Vagina (tissue), 2 donors: ENCODE measurements at places on chromosomes 4 and X.

DNA sequence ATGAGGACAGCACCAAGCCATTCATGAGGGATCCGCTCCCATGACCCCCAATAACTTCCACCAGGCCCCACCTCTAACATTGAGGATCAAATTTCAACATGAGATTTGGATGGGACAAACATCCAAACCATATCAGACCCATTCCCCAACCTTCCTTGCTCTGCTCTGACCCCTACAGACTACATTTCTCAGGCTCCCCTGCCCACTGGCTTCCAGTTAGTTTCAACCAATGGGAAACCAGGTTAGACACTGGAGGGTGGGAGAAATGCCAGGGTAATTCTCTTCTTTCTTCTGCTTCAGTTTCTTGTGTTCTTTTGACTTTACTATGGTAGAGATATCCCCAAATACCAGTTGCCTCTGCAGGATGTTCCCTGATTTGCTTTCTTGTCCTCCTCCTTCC, 125.7 kb downstream of the CLCN4 start:
- DNase-seq, result no peak

DNA sequence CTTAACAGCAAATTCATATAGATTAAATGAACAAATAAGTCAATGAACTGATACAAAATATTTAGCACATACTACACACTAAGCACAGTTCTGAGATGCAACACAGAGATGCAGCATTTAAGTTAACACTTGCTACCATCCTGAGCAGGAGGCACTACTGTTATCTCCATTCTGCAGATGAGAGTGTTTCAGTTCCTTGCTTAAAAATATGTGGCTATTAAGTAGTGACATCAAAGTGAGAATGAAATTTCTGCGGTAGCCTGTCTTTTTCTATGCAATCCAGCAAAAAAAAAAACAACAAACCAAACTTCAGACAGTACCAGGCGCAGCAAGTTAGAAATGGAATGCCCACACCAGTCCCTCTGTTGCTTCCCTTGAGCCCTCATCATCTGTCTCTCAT, 90.8 kb downstream of the SHISA3 start:
- no peak for DNase-seq

DNA sequence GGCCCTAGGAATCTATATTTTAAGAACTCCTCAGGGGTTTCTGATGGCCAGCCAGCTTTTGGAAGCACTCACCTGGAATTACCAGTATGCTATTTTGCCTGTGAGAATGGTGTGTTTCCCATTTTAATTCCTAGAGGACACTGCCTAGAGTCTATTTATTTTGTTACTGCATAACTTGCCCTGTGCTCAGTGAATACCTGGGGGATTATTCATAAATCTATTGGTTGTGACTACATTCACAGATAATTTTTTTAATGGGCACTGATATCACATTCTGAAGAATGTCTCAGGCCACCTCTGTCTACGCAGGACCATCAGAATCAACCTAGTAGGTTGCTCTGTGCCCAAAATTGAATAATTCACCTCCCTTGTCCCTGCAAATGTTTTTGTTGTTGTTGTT, 6.7 kb downstream of the ARL13A start:
- no peak for DNase-seq

GRCh38 chr4:3607690-3608552, 75.7 kb upstream of the LRPAP1 start:
- no peak for DNase-seq

GRCh38 chrX:85017721-85018120, 14.0 kb downstream of the APOOL start:
- no peak for DNase-seq

DNA sequence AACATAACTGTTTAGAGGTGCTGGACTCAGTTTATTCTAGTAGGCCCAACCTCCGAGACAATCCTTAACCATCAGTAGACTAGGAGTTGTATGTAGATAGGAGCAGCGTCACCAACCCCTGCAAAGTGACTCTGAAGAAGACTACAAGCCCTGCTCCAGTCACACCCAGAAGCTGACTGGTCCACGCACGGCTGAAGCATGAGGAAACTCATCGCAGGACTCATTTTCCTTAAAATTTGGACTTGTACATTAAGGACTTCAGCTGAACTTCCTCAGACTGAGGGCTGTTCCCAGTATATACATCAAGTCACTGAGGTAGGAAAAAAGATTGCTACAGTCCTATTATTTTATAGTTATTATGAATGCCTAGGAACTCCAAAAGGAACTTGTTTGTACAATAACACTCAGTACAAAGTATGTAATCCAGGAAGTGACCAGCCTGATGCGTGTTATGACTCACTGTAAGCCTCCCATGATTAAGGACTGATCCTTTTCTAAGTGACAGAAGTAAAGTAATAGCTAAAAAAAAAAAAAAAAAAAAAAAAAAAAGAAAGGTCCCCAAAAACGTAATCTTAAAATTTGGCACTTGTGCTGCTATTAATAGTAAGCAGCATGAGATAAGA, 41.6 kb upstream of the UGT2B7 start:
- DNase-seq, result no peak

- DNase-seq, result no peak
These were observed 15.5 kb downstream of the NAT8L start for GRCh38 chr4:2074588-2074987.

GRCh38 chrX:42770566-42770965, 7.4 kb downstream of the PPP1R2C start:
- no peak for DNase-seq

DNA sequence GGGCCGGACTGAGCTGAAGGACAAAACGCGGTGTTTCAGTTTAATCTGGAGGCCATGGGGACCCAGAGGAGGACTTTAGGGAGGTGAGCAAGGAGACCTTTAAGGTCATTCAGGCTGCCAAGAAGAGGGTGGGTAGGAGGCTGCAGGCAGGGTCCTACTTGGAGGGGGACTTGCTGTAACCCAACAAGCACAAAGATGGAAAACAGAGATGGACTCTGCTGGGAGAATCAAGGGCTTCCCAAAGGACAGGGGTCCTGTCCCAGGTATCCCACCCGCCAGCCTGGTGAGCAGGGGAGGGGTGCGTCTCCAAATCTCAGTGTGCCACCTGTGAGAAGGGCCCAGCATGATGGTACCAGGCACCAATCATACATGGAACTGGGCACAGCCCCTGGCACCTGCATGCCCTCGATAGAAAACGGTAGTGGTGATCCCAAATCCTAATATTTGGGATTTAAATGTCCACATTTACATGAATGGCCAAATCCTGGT, 3.9 kb upstream of the HAUS3 start:
- no peak for DNase-seq

DNA sequence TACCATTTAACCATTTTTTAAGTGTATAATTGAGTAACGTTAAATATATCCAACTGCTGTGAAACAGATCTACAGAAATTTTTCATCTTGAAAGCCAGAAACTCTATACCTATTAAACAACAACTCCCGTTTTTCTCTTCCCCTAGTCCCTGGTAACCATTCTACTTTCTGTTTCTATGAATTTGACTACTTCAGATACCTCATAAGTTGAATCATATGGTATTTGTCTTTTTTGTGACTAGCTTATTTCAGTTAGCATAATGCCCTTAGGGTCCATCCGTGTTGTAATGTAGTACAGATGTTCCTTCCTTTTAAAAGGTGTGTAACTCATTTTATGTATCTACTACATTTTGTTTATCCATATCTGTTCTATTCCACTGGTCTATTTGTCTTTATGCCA, 48.7 kb downstream of the STAG2 start:
- DNase-seq, result no peak

- no peak for DNase-seq
These were observed 1068.4 kb upstream of the INTU start for GRCh38 chr4:126564283-126564854.

DNA sequence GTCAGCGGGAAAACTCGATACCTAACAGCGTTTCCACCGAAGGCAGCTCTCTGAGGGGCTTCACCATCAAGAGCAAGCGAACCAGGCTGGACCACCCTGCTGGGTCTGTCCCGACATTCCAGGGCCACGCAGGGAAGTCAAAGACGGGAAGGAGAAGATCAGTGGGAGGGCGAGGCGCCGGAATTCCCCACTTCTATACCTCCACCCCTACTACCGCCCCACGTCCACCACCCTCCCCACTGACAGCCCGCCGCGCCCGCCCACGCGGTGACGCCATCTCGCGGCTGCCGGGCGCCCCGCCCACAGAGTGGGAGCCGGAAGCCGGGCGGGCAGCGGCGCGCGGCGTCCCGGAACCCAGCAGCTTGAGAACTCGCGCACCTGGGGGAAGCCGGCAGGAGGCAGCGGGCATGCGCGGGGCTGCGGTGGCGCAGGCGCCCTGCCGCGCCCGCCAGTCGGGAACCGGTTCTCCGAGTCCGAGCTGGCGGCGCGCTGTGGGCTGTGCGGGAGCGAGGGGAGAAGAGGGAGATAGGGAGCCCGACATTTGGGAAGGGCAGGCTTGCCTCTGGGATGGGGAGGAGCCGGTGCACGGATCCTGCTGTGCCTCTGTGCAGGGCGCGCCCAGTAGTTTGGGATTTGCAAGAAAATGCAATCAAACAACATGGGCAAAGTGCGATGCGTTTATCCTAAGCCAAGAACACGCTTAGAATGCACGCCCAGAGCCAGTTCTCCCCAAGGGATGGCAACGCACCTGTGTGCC, 3.2 kb upstream of the STIM2 start:
- DNase-seq, result no peak

- DNase-seq, result no peak
These were observed 52.3 kb downstream of the KIAA0232 start for GRCh38 chr4:6834867-6835266.

GRCh38 chrX:7996414-7996813, 69.2 kb upstream of the PNPLA4 start:
- no peak for DNase-seq

DNA sequence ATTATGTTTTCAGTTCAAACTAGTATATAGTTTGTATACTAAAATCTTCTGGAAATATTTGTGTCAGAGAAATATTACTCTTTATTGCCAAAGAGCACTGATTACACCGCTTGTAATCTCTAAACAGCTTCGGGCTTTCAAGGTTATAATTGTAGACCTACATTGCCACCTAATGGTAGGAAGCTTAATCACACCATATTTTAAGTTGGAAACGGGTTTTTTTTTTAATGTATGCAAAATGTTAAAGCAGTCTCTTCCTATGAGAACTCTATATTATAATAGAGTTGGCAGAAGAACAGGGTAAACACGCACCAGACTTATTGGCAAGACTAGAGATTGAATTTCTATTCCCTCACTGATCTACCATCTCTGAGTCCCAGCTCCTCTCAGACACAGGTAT, 19.5 kb upstream of the NFXL1 start:
- no peak for DNase-seq

- no peak for DNase-seq
These were observed 2.6 kb downstream of the UVSSA start for GRCh38 chr4:1349359-1350168.

- no peak for DNase-seq
These were observed 14.0 kb upstream of the PHKA2 start for GRCh38 chrX:18997916-18998315.

DNA sequence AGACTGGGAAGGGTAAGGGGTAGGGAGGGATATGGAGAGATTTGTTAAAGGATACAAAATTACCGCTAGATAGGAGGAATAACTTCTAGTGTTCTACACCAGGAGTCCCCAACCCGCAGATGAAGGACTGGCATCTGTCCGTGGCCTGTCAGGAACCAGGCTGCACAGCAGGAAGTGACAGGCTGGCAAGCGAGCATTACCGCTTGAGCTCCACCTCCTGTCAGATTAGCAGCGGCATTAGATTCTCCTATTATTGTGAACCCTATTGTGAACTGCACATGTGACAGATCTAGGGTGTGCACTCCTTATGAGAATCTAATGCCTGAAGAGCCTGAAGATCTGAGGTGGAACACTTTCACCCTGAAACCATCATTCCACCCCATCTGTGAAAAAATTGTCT, 27.9 kb upstream of the BBS7 start:
- DNase-seq, result no peak

GRCh38 chr4:10169839-10170387, 53.3 kb upstream of the WDR1 start:
- no peak for DNase-seq

- no peak for DNase-seq
These were observed 24.8 kb downstream of the IL13RA1 start for GRCh38 chrX:118751950-118752783.

GRCh38 chrX:989959-990510, 222.4 kb downstream of the CRLF2 start:
- peak; percentile 97 for DNase-seq

DNA sequence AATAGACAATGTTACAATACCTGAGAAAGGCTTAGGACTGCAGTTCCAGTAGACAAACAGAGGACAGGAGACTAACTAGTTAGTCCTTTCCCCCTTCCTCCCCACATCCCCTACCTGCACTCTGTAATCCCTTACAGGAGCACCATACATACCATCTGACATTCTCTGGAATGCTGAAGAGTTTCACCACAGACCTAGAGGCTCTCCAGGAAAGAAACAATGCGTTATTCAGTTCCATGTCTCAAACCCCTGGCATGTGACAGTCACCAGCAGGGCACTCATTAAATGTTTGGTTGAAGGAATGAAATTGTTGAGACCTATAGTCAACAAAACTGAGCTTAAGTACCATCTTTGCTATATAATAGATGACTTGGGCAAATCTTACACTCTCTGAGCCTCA, 100.2 kb upstream of the USP38 start:
- no peak for DNase-seq

DNA sequence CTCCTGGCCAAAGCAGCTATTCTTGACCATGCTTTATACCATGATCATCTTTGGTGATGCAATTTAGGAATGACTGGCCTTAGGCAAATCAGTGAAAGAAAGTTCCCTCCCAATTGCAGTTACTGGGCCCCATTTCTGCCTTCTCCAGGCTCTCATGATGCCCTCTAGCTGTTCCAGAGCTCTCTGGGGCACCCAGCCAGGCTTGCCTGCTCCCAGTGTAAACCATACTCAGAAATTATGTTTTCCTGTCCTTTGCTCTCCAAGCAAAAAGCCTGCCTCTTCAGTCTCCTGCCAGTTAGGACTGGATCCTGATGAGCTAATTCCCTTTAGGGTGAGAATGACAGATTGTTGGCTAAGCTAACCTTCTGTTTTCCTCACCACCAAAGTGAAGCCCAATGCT, 85.3 kb upstream of the RBPJ start:
- DNase-seq, result no peak

- no peak for DNase-seq
These were observed 17.4 kb upstream of the TNIP3 start for GRCh38 chr4:121181493-121181892.

GRCh38 chr4:40448875-40449274, 113.7 kb downstream of the CHRNA9 start:
- no peak for DNase-seq

- no peak for DNase-seq
These were observed 36.1 kb downstream of the GSPT2 start for GRCh38 chrX:51779306-51779705.

DNA sequence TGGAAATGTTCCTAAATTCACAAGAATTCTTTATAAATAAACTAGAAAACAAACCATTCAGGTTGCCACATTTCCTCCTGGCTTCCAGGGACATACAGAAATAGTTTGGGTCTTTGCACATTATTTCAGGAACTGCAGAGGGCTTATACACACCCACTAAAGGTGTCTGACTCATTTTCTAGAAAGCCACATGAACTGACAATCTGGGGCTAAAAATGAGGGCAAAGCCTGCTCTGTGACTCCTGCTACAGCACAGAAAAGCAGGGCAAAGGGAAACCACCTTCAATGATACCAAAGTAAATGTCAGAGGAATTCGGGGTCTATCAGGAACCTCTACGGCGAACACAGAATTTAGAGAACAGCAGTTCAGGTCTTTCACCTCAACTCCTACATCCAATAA, 112.2 kb upstream of the MAP3K15 start:
- no peak for DNase-seq

- DNase-seq, result no peak
These were observed 280.5 kb downstream of the TLL1 start for GRCh38 chr4:166153548-166153947.
